ENCODE measurements at places on chromosomes 1 and 21. TPM values are rescaled to one million over a fixed set of nuclear protein-coding genes. Genes with fewer than 3 reads are reported as not detected.

FALEC gene
- total RNA-seq = not detected

RPTN gene
- not detected for total RNA-seq

LAMB3 gene
- total RNA-seq = 0.52 TPM

CLCA4 gene
- total RNA-seq = not detected

COP1 gene
- 76.7 TPM for total RNA-seq

NR1I3 gene
- total RNA-seq = not detected

CYB561D1 gene
- total RNA-seq = 4.2 TPM

RBP7 gene
- 11.0 TPM for total RNA-seq

MAP10 gene
- 2.1 TPM for total RNA-seq

MECR gene
- total RNA-seq = 25.1 TPM

PLPPR5 gene
- total RNA-seq = 1.6 TPM

OR2L3 gene
- total RNA-seq = not detected

KCNJ9 gene
- not detected for total RNA-seq

SYDE2 gene
- 5.2 TPM for total RNA-seq

CASQ2 gene
- 416 TPM for total RNA-seq

SLC30A2 gene
- under 0.01 TPM for total RNA-seq

KLHDC9 gene
- total RNA-seq = not detected

CYP4Z1 gene
- 1.0 TPM for total RNA-seq

TRAPPC10 gene
- 7.3 TPM for total RNA-seq

ZNF593OS gene
- not detected for total RNA-seq

FNDC5 gene
- 366 TPM for total RNA-seq

MCOLN2 gene
- total RNA-seq = not detected

GBP4 gene
- total RNA-seq = 3.7 TPM

VANGL2 gene
- 2.1 TPM for total RNA-seq

ANKRD65 gene
- 5.7 TPM for total RNA-seq

SH3BGR gene
- 58.5 TPM for total RNA-seq

ITLN2 gene
- total RNA-seq = not detected

VHLL gene
- total RNA-seq = not detected

S100A11 gene
- 10.4 TPM for total RNA-seq

PAX7 gene
- total RNA-seq = 13.0 TPM

GUCA2B gene
- not detected for total RNA-seq

RNASEL gene
- total RNA-seq = 4.2 TPM

NTMT2 gene
- 0.52 TPM for total RNA-seq

S100A7A gene
- total RNA-seq = not detected

SMIM1 gene
- 1.6 TPM for total RNA-seq

CELA2B gene
- total RNA-seq = 1.6 TPM

HCN3 gene
- 1.0 TPM for total RNA-seq

ECM1 gene
- total RNA-seq = 0.52 TPM

DMBX1 gene
- total RNA-seq = not detected

CLEC20A gene
- not detected for total RNA-seq

S100A9 gene
- 218 TPM for total RNA-seq

IL20 gene
- total RNA-seq = not detected

ADORA3 gene
- 0.52 TPM for total RNA-seq

HLX gene
- total RNA-seq = 9.9 TPM

MYOM3 gene
- total RNA-seq = 340 TPM

FASLG gene
- under 0.01 TPM for total RNA-seq

HCRTR1 gene
- not detected for total RNA-seq

RIPPLY3 gene
- total RNA-seq = not detected

ZNF697 gene
- total RNA-seq = 13.6 TPM

TFF2 gene
- total RNA-seq = not detected

PLOD1 gene
- 97.6 TPM for total RNA-seq

FCRL3 gene
- total RNA-seq = not detected

SAMD13 gene
- 13.0 TPM for total RNA-seq

OR2T1 gene
- total RNA-seq = not detected

ZYG11A gene
- total RNA-seq = not detected

OPTC gene
- total RNA-seq = not detected

FOXD3 gene
- 5.2 TPM for total RNA-seq

Data from skeletal muscle tissue (tissue), 5 donors.